Activated naive CD4-positive, alpha-beta T cell treated with anti-CD3 and anti-CD28 coated beads, Interleukin-2, amount 10 ng/mL, durations not matched to agents 7 days and 5 days (primary cell): ENCODE measurements at places on chromosomes 2 and 18.

DNA sequence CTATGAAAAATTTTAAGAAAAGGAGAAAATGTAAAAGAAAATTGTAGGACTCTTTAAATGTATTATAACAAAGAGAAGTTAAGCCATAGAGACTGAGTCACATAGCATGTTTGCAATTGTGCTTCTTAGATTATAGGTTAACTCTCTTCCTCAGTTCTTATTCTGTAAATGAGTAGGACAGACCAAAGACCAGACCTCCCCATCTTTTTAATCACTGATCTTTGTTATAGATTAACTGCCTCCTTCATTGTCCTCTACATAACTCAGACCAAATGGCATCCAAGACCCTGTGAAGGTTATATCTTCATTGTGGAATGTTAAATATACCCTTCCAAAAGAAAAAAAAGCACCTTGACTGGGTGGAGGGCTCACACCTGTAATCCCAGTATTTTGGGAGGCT lies 316.9 kb upstream of the LRRTM4 start:
- DNase-seq, result no peak

- no peak for DNase-seq
Measured at GRCh38 chr2:34188464-34189303, 589.6 kb upstream of the FAM98A start.

DNA sequence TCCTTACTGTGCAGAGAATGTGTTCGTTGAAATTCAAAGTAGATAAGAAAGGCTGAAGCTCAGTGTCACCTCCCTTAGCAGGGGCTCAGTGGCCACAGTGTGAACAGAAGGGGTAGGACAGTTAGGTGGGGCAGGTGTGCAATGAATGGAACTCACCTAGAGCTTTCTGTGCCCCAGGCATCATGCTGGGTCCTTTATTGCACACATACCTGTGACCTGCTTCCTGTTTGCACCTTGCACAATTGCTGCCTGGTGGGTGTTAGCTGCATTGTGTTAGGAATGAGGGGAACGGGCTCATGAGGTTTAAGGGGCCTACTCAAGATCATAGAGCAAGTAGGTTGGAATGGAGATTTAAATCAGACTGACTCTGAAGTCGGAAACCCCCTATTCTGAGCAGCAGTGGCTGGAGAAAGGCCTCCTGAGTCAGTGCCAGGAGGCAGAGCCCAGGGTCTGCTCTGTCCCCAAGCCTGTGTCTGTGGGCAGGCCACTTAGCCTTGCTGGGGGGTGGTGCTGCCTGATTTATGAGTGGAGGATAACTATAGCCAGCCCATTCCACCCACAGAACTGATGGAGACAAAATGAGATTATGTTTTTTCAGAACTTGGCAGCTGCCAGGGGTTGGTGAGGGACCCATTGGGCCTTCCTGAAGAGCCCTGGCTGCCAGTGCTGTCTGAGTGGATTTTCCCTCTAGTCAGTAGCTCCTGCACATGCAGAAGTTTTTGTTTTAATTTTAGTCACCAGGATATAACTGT lies 76.2 kb downstream of the NPAS2 start:
- no peak for DNase-seq

GRCh38 chr2:171128461-171128860 lies 32.2 kb downstream of the TLK1 start:
- DNase-seq, result no peak

DNA sequence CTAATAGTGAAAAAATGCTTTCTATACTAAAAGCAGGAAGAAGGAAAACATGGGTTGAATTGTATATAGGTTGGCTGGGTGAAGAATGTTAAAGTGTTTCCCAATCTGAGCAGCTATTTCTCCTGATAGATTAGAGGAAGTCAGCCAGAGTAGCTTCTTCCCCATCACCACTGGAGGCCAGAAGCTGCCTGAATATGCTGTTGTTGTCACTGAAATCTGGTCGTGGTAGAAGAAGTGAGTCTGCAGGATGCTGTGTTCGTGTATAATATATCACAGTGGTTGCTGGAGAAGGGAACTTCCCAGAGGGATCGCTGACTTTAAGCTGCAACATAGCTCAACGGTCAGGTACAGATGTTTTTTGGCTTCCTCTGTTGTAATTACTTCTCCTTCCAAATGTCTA lies 247.5 kb upstream of the LRATD1 start:
- no peak for DNase-seq

GRCh38 chr2:11558214-11558886 lies 24.5 kb downstream of the GREB1 start:
- no peak for DNase-seq

- no peak for DNase-seq
Measured at GRCh38 chr18:25873833-25874232, 216.6 kb downstream of the SS18 start.

GRCh38 chr2:45180779-45181178 lies 171.5 kb upstream of the SIX2 start:
- no peak for DNase-seq

GRCh38 chr18:61435064-61435652 lies 101.9 kb downstream of the CDH20 start:
- DNase-seq, result no peak

DNA sequence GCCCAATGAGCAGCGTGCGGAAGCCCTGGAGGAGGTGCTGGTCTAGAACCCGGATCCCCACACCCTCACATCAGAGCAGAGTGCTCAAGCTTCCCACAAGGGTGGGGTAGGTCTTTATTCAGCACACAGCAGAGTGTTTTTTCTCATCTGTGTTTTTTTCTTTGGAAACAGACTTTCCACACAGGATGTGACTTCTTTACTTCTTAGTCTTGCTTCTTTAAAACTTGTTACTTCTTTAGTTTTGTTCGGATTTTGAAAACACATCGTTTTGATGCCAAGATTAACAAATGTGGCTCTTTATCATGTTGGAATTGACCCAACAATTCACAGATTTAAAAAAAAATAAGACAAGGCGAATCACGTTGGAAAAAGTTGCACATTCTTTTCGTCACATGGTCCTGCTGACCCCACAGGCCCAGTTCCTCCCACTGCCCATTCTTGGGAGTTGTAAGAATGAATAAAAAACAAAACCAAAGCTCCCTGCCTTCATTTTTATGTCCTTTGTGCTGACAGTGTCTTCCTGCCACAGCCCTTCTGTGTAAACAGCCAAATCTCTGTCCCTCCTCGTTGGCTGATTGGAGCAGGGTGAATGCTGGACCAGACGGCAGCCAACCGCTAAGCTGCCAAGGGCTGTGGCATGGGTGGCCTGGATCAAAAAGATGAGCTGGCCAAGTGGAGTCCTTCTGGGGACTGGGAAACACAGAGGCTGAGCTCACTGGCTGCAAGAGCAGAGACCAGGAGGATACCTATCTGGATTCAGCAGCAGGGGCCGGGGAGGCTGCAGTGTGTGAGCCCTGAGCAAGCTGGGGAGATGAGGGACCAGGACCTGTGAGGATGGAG lies 81.6 kb downstream of the TWIST2 start:
- no peak for DNase-seq

- no peak for DNase-seq
Measured at GRCh38 chr2:241645056-241645914, 7.8 kb downstream of the ATG4B start.

GRCh38 chr2:113167115-113167932 lies 6.4 kb upstream of the PSD4 start:
- DNase-seq, result peak; percentile 60

- no peak for DNase-seq
Measured at GRCh38 chr2:108428286-108429009, 20.6 kb upstream of the GCC2 start.

DNA sequence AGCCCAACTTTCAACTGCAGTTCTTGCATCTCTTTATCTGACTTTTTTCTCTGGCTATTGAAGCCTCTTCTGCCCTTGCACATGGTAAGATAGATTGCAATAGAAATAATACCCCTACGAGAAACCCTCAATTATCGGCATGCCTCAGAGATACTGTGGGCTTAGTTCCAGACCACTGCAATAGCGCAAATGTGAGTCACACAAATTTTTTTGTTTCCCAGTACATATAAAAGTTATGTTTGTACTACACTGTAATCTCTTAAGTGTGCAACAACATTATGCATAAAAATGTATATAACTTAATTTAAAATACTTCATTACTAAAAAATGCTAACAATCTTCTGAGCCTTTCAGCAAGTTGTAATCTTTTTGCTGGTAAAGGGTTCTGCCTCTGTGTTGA lies 124.7 kb downstream of the PDE1A start:
- no peak for DNase-seq

GRCh38 chr2:186126181-186126580 lies 359.9 kb upstream of the ZC3H15 start:
- no peak for DNase-seq

- no peak for DNase-seq
Measured at GRCh38 chr18:39701839-39702238, 2136.2 kb upstream of the CELF4 start.

- no peak for DNase-seq
Measured at GRCh38 chr18:75364512-75365253, 62.8 kb downstream of the SMIM21 start.

DNA sequence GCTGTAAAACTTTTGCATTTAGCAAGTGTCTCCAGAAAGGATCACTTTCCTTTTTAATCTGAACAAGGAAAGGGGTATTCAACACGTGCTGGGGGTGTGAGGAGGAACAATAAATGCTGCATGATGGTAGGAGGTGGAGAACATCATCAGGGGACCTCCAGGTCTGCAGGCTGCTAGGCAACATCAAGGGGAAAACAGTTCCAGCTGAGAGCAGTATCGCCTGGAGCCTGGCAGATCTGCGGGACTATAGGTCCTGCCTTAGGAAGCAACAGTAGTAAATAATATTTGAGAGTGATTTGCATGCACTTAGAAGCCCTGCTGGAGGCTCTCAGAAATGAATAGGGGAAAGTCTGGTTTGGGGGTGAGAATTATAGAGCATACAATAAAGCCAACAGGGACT lies 175.6 kb downstream of the SUCLG1 start:
- DNase-seq, result no peak

GRCh38 chr2:232876978-232877441 lies 6.9 kb downstream of the SNORC start:
- no peak for DNase-seq

DNA sequence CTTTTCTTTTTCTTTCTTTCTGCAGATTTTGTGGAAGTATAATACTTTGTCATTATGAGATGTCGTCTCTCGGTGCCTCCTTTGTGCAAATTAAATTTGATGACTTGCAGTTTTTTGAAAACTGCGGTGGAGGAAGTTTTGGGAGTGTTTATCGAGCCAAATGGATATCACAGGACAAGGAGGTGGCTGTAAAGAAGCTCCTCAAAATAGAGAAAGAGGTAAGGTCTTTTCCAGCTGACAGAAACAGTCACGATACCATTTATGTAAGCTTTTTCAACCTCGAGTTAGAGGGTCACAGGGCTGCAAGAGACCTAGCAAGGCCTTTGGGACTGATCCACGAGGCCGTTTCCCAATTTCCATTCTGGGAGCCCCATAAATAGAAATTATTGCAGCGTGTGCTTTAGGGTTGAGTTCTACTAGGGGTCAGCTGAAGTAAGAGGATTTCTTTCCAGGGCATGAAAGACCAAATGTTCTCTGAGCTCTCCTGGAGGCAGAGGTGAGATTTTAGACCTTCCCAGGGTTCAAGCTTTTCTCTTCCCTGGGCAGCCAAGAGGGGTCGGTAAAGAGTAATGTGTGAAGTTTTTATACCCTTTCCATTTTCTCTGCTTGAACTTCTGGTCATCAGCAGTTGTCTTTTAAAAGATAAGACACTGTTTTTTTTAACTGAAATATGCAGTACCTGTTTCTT lies 15.5 kb downstream of the MAP3K20 start:
- DNase-seq, result no peak

DNA sequence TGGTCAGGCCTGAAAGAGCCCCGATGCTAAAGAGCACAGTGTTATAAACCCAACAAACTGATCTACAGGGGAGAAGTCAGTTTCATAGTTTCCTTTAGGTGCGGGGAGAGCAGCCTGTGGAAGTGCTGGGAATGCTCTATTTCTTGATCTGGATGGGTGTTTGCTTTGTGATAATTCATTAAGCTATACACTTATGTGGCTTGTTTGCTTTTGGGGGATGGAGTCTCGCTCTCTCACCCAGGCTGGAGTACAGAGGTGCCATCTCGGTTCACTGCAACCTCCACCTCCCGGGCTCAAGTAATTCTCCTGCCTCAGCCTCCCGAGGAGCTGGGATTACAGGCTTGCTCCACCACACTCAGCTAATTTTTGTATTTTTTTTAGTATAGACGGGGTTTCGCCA lies 30.1 kb upstream of the CEP68 start:
- DNase-seq, result no peak

- DNase-seq, result no peak
Measured at GRCh38 chr2:176650104-176650837, 381.0 kb downstream of the MTX2 start.

- no peak for DNase-seq
Measured at GRCh38 chr2:120313695-120314615, 32.0 kb upstream of the INHBB start.

DNA sequence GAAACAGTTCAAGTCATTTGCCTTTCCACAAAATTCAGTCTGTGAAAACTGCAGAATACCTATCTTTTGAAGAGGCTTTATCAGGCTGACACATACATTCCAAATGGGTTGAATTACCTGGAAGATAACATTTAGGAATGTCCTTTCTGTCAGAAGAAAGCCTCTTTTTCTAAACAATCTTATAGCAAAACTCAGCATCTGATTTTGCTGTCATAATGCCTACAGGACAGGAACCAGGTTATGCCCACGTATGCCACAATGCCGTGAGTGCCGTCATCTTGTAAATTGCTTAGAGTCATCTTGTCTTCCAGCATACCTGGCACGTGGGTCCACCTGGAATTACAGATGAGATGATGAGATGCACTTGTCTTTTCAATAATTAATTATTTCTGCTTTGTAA lies 275.3 kb downstream of the ALPK2 start:
- no peak for DNase-seq

GRCh38 chr2:86482034-86482433 lies 40.9 kb downstream of the KDM3A start:
- no peak for DNase-seq

- DNase-seq, result no peak
Measured at GRCh38 chr2:85706599-85707296, 12.6 kb downstream of the GNLY start.

DNA sequence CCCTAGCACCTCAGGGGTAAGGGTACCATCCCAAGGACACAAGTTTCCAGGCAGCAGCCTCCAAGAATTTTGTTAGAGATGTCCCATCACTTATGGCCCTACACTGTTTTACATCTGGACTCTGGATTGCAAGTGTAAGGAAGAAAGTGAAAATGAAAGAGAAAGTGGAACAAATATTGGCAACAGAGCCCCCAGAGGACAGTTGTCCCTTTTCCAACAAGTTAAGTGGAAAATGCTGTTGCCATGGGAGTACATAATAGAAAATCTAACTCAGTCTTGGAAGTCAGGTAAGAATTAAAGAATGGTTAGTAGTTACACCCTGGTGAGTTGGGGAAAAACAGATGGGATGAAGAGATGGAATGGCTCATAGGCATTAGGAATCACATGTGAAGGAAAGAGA lies 50.6 kb downstream of the TTC21B start:
- peak; percentile 21 for DNase-seq
